Subcutaneous preadipocyte (primary cell): ENCODE measurements at places on chromosomes 7 and 10. TPM values are rescaled to one million over a fixed set of nuclear protein-coding genes. Genes with fewer than 3 reads are reported as not detected.

Gene ANKRD61
- not detected in 2 replicates for total RNA-seq

Gene GNAT3
- total RNA-seq: not detected in 2 replicates

Gene MMRN2
- total RNA-seq: 4.4 and 4.7 TPM in 2 replicates

Gene CYP26C1
- under 0.01 TPM in 2 replicates for total RNA-seq
